Ovary (tissue), 10 donors: ENCODE measurements at places on chromosomes 1 and 21. TPM values are rescaled to one million over a fixed set of nuclear protein-coding genes. Genes with fewer than 3 reads are reported as not detected.
A peak's percentile ranks its signal among the peaks of the same experiment; 100 is the strongest.

DNA sequence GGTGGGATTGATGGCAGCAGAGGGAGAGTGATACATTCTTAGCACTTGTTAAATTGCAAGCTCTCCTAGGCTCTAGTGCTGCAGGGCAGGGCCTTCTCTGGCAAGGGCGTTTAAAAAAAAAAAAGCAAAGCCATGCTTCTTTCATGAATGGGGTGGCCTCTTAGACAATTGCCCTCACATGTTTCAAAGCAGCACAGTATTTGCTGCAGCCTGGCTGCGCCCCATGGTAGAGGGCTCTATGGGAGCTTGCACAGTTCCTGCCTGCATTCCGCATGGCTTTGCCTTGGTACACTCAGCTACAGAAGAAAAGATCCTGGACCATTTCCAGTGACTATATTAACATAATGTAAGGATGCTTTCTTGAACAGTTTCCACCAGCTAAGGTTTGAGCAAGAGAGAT is 267.2 kb downstream of the ZNF648 start:
- no peaks in the 10 kb centered on the region for H3K27me3 ChIP-seq
- H3K4me1 ChIP-seq: no peaks in the 10 kb centered on the region
- H3K4me3 ChIP-seq: no peak overlapping the region
- H3K27ac ChIP-seq: no peak overlapping the region
- DNase-seq: no peak
- no peaks in the 10 kb centered on the region for H3K36me3 ChIP-seq

DNA sequence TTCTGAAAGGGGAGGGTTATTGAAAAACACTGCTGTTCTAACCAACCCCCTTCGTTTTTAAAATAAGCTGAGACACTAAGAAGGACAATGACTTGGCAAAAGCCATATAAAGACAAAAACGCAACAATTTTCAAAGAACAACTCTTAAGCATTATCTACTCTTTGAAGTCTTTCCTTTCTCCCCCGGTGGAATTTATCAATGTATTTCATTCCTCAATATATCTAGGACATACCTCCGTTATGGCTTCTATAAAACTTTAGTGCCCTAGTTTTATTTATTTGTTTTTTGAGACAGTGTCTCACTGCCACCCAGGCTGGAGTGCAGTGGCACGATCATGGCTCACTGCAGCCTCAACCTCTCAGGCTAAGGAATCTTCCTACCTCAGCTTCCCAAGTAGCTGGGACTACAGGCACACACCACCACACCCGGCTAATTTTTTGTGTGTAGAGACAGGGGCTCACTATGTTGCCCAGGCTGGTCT is 3.2 kb downstream of the NRDC start:
- no peaks in the 10 kb centered on the region for H3K36me3 ChIP-seq
- peaks cover 15% of the 10 kb centered on the region for H3K4me1 ChIP-seq
- no peaks in the 10 kb centered on the region for H3K27me3 ChIP-seq
- no peak for DNase-seq
- H3K27ac ChIP-seq: no peak overlapping the region

DNA sequence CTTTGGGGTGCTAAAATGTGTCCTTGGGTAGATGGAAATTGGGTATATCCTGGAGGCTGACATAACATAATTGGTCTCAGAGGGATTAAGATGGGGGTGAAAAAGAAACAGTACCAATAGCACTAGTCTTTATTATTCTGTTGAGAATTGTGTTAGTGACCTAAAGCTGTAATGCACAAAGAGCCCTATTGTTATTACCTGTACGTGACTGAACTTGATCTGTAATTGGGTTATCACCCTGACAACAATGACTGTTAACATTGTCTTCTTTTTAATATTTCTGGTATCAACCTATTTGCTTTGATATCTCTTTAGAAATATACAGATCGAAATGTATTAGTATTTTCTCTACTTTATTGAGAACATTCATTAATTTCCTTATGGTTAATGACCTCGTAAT is 147.6 kb downstream of the NEK7 start:
- no peak for DNase-seq
- no peak overlapping the region for H3K4me3 ChIP-seq
- H3K27ac ChIP-seq: no peak overlapping the region
- no peaks in the 10 kb centered on the region for H3K36me3 ChIP-seq

DNA sequence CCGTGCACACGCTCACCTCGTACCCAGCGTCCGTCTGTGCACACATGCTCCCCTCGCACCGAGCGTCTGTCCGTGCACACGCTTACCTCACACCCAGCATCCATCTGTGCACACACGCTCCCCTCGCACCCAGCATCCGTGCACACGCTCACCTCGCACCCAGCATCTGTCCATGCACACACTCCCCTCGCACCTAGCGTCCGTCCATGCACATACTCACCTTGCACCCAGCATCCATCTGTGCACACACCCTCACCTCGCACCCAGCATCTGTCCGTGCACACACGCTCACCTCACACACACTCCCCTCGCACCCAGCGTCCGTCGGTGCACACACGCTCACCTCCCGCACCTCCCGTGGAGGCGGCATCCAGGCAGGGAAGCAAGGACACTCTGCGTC is 24.4 kb upstream of the COL18A1 start:
- peaks cover 7% of the 10 kb centered on the region for H3K4me1 ChIP-seq
- peak; percentile 33 for DNase-seq
- H3K27me3 ChIP-seq: no peaks in the 10 kb centered on the region
- H3K27ac ChIP-seq: no peak overlapping the region
- H3K36me3 ChIP-seq: no peaks in the 10 kb centered on the region
- no peak overlapping the region for H3K4me3 ChIP-seq

DNA sequence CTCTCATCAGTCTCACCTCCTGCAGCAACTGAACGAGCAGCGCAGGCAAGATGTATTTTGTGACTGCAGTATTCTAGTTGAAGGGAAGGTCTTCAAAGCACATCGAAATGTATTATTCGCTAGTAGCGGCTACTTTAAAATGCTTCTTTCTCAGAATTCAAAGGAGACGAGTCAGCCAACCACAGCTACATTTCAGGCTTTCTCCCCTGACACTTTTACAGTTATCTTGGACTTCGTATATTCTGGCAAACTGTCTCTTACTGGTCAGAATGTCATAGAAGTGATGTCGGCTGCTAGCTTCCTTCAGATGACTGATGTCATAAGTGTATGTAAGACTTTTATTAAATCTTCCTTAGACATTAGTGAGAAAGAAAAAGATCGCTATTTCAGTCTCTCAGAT is 53.7 kb downstream of the ZBTB8A start:
- no peak overlapping the region for H3K27ac ChIP-seq
- H3K36me3 ChIP-seq: no peaks in the 10 kb centered on the region

DNA sequence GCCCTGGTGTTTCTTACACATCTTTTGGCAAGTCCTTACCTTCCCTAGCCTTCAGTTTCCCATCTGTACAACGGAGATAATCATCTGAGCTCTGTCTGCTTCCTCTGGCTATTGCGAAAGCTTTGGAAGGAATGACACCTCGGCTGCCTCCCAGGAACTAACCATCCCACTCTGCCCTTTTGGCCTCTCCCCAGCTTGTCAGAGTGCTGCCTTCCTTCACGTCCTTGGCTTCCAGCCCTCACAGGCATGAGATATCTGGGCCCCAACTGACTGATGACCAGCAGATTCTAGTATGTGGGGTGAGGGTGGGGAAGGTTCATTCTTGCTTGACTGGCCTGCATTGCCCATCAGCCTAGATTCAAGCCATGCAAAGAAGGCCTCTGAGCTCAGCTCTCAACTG is 253.1 kb upstream of the FGGY start:
- H3K27ac ChIP-seq: no peak overlapping the region
- H3K36me3 ChIP-seq: no peaks in the 10 kb centered on the region
- H3K4me1 ChIP-seq: peaks cover 7% of the 10 kb centered on the region
- no peaks in the 10 kb centered on the region for H3K27me3 ChIP-seq
- peak; percentile 63 for DNase-seq

GRCh38 chr1:6207921-6208320 is 2.0 kb downstream of the RNF207 start:
- no peak overlapping the region for H3K4me3 ChIP-seq
- no peak for DNase-seq
- no peaks in the 10 kb centered on the region for H3K36me3 ChIP-seq
- peaks cover 13% of the 10 kb centered on the region for H3K4me1 ChIP-seq

GRCh38 chr1:204495078-204495753 is 611 bp upstream of the PIK3C2B start:
- H3K4me3 ChIP-seq: peak overlapping the region; percentile 76
- DNase-seq: no peak
- no peaks in the 10 kb centered on the region for H3K27me3 ChIP-seq
- no peaks in the 10 kb centered on the region for H3K36me3 ChIP-seq
- peak overlapping the region; percentile 53 for H3K27ac ChIP-seq

- no peaks in the 10 kb centered on the region for H3K27me3 ChIP-seq
- H3K27ac ChIP-seq: no peak overlapping the region
- H3K36me3 ChIP-seq: no peaks in the 10 kb centered on the region
- no peak overlapping the region for H3K4me3 ChIP-seq
- DNase-seq: no peak
- no peaks in the 10 kb centered on the region for H3K4me1 ChIP-seq
Measured at GRCh38 chr1:236947794-236948193, 56.4 kb downstream of the MT1HL1 start.

DNA sequence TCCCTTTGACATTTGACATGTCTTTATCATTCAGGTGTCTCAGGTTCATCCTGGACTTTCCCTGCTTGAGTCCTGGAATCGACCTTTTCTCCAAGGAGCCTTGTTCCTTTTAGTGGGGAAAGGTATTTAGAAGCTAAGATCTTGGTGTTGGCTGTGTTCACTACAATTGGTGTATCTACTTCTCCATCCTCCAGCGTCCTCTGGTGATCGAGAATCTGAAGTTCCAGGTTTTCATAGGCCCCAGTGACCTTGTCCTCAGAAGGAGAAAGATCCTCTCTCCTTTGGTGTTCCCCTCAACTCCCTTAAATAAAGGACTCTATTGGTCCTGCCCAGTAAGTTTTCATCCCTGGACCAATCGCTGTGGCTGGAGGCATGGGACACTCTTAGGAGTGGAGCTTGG is 22.1 kb downstream of the MROH7 start:
- H3K27ac ChIP-seq: no peak overlapping the region
- no peaks in the 10 kb centered on the region for H3K36me3 ChIP-seq
- DNase-seq: no peak
- no peak overlapping the region for H3K4me3 ChIP-seq

DNA sequence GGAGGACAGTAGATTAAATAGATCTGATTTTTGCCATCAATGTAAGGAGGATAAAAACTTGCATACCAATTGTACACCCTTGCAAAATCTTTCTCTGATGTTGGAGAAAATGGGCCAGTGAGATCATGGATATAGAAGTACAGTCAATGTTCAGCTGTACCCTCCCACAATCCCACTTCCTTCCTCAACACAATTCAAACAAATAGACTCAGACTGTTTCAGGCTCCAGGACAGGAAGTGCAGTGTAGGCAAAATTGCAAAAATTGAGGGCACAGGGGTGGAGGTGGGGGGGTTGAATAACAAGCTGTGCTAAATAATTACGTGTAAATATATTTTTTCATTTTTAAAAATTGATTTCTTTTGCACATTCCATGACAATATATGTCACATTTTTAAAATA is 3.9 kb upstream of the IFI44 start:
- H3K36me3 ChIP-seq: no peaks in the 10 kb centered on the region
- no peaks in the 10 kb centered on the region for H3K27me3 ChIP-seq
- H3K27ac ChIP-seq: no peak overlapping the region
- no peak overlapping the region for H3K4me3 ChIP-seq

DNA sequence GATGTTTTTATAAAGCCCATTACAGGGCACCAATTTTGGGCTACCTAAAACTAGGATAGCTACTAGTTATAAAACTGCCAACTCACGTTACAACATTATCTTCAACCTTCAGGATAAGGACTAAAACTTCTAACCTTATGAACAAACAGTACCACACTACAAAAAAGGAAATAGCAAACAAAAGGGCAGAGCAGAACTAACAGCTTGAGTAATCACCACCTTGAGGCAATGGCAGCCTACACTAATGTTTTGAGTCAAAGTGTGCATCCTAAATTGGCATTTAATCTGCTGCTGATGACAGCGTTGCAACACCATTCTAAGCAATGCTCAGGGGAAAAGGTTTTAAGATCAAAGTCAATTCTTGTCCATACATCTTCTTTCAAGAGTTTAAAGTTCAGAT is 27.2 kb downstream of the PTP4A2 start:
- H3K27ac ChIP-seq: no peak overlapping the region
- H3K4me1 ChIP-seq: peaks cover 5% of the 10 kb centered on the region
- H3K36me3 ChIP-seq: no peaks in the 10 kb centered on the region
- DNase-seq: no peak

- no peaks in the 10 kb centered on the region for H3K4me1 ChIP-seq
- no peak for DNase-seq
- no peak overlapping the region for H3K4me3 ChIP-seq
- H3K27me3 ChIP-seq: no peaks in the 10 kb centered on the region
Measured at GRCh38 chr1:243489158-243489527, 233.3 kb downstream of the SDCCAG8 start.

GRCh38 chr1:170714163-170714562 is 50.2 kb downstream of the PRRX1 start:
- H3K27me3 ChIP-seq: no peaks in the 10 kb centered on the region
- H3K4me3 ChIP-seq: no peak overlapping the region
- H3K4me1 ChIP-seq: peaks cover 5% of the 10 kb centered on the region
- H3K36me3 ChIP-seq: no peaks in the 10 kb centered on the region
- no peak for DNase-seq
- H3K27ac ChIP-seq: no peak overlapping the region

GRCh38 chr1:218499011-218499691 is 154.0 kb downstream of the TGFB2 start:
- no peak overlapping the region for H3K27ac ChIP-seq
- no peaks in the 10 kb centered on the region for H3K27me3 ChIP-seq
- H3K4me1 ChIP-seq: peaks cover 1% of the 10 kb centered on the region
- no peaks in the 10 kb centered on the region for H3K36me3 ChIP-seq
- no peak overlapping the region for H3K4me3 ChIP-seq

GRCh38 chr1:163973586-163973985 is 585.4 kb upstream of the PBX1 start:
- H3K4me3 ChIP-seq: no peak overlapping the region
- no peaks in the 10 kb centered on the region for H3K27me3 ChIP-seq
- DNase-seq: no peak

DNA sequence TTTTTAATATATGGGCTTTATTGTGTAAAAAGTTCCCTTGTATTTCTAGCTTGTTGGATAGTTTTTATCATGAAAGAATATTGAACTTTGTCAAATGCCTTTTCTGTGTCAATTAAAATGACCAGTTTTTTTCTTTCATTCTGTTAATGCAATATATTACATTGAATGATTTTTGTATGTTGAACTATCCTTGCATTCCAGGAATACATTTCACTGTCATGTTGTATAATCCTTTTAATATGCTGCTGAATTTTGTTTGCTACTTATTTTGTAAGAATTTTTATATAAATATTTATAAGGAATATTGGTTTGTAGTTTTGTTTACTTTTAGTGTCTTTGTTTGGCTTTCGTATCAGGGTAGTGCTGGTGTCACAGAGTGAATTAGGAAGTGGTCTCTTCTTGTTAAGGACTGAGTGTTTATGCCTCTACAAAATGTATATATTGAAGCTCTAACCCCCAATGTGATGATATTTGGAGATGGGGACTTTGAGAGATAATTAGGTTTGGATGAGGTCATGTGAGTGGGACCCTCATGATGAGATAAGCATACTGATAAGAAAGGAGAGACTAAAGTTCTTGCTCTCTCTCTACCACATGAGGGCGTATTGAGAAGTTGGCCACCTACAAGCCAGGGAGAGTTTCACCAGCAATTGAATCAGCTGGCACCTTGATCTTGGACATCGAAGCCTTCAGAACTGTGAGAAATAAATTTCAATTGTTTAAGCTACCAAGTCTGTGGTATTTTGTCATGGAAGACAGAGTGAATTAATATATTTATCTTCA is 12.0 kb upstream of the SLAMF6 start:
- no peak overlapping the region for H3K4me3 ChIP-seq
- DNase-seq: no peak

NBPF6 gene
- polyA plus RNA-seq: not detected

MAB21L3 gene
- polyA plus RNA-seq: not detected

HAX1 gene
- polyA plus RNA-seq: 90.1 TPM

AURKAIP1 gene
- 6.0 TPM for polyA plus RNA-seq

NTMT2 gene
- not detected for polyA plus RNA-seq

FCRL6 gene
- 2.3 TPM for polyA plus RNA-seq

KCNK1 gene
- polyA plus RNA-seq: 3.1 TPM
